ENCODE measurements at places on chromosomes 4 and X.

GRCh38 chr4:119040694-119041185 lies 94.9 kb upstream of the MYOZ2 start:
- DNase-seq: no peak

DNA sequence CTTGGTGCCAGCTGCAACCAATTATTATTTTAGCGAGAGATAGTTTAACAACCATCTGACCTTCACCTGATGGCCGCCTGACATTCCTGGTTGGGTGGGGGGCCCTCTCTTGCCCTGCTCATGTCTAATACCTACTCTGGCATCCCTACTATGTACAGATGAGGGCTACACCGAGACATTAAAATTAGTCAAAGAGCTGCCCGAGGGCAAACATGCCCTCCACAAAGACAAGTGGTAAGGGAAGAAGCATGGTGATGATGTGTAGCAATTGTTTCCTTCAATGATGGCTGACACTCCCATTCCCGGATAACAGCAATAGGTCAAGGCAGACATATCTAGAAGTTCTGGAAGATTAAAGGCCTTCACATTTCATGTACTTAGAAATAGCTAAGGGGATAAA lies 49.6 kb downstream of the MAP7D3 start:
- no peak for DNase-seq

DNA sequence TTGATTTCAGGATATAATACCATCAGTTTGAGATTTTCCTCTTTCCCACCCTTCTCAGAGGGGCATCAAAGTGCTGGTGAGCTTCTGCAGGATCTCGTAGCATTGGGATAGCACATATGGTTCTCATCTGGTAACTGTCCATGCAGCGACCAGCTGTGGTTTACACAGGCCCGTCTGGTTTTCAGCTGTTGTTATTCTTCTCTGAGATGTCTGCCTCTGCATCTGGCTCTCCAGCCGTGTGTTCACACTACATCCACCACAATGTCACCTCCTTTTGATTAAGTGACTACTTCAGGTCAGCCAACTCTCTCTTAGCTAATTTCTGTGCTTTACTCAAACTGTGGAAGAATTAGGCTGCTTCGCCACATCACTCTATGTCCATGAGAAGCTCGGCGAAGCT lies 676.7 kb upstream of the TENM3 start:
- no peak for DNase-seq

DNA sequence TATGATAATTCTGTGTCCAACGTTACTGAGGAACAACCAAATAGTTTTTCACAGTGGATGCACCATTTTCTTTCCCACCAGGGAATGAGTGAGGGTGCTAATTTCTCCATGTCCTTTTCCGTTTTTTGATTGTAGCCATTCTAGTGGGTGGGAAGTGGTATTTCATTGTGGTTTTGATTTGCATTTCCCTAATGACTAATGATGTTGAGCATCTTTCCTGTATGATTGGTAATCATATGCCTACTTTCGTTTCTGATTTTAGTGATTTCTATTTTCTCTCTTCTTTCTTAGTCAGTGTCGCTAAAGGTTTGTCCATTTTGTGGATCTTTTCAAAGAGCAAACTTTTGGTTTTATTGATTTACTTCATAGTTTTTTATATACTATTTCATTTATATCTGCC lies 32.1 kb upstream of the TEX13D start:
- DNase-seq: no peak

GRCh38 chrX:77622233-77622632 lies 163.8 kb downstream of the ATRX start:
- DNase-seq: no peak

DNA sequence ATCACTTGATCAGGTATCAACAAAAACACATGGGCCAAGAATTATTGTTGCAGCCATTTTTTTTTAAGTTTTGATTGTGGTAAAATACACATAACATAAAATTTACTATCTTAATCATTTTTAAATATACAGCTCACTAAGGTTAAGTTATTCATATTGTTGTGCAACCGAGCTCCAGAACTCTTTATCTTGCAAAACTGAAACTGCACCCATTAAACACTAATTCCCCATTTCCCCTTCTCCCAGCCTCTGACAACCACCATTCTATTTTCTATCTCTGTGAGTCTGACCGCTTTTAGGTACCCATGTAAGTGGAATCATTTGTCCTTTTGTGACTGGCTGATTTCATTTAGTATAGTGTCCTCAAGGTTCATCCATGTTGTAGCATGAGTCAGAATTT lies 126.2 kb upstream of the NDP start:
- no peak for DNase-seq

GRCh38 chrX:46755671-46756070 lies 3.2 kb downstream of the SLC9A7 start:
- DNase-seq: peak; percentile 28

DNA sequence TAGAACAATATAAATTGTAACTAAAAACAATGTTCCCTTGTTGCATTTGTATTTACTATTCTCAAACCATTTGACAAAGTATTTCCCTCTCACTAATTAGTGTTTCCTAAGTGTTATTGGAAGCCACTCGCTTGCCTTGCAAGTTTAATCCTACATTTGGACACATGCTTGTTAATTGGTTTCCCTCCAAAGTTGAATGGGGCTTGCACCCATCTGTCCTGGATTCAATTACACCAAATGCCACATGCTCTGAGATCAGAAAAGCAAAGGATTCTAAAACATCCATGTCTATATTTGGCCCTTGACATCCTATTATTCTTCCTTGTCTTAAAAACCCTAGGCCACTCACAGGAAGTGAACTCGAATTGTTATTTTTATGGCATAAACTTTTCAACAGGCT lies 146.6 kb downstream of the AMELX start:
- no peak for DNase-seq

GRCh38 chr4:41660352-41660751 lies 88.2 kb downstream of the PHOX2B start:
- no peak for DNase-seq

Measured in KBM-7 (cell line).